ENCODE measurements at places on chromosomes 11 and 22. TPM values are rescaled to one million over a fixed set of nuclear protein-coding genes. Genes with fewer than 3 reads are reported as not detected.

Gene NAT10
- 22.9 TPM for total RNA-seq

Gene TNNI2
- total RNA-seq = not detected

Gene MYOD1
- total RNA-seq = not detected

Gene PIK3C2A
- 73.4 TPM for total RNA-seq

Gene CCDC87
- 0.64 TPM for total RNA-seq

Gene DERL3
- 0.32 TPM for total RNA-seq

Measured in fibroblast of villous mesenchyme (primary cell).